ENCODE measurements at places on chromosomes 2 and 18.

GRCh38 chr2:54522624-54523281, 66.6 kb downstream of the SPTBN1 start:
- H3K4me3 ChIP-seq = no peak overlapping the region
- no peaks in the 10 kb centered on the region for H3K27me3 ChIP-seq
- no peak overlapping the region for H3K27ac ChIP-seq
- H3K4me1 ChIP-seq = peaks cover 17% of the 10 kb centered on the region

- no peaks in the 10 kb centered on the region for H3K27me3 ChIP-seq
- no peaks in the 10 kb centered on the region for H3K36me3 ChIP-seq
- peaks cover 4% of the 10 kb centered on the region for H3K4me1 ChIP-seq
- no peak for DNase-seq
- H3K4me3 ChIP-seq = no peak overlapping the region
- no peak overlapping the region for H3K27ac ChIP-seq
Measured at GRCh38 chr2:48406794-48407349, 123.1 kb upstream of the STON1 start.

DNA sequence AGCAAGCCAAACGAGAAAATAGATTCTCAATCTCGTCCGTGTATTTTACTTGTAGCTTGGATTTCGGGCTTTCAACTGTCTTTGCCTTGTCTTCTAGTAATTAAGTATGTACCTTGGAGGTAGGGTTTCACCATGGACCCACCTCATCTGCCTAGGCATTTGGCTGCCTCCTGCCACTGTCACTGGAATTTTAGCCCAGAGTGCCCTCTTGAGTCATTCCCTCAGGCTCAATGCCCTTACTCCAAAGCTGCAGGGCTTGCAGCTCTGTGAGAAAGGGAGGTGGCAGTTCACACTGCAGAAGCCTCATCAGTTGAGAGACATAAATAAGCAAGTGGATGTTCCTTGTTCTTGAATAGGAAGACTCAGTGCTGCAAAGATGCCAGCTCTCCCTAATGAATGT, 89.6 kb downstream of the VSNL1 start:
- DNase-seq = no peak
- H3K4me3 ChIP-seq = no peak overlapping the region
- H3K36me3 ChIP-seq = no peaks in the 10 kb centered on the region
- no peak overlapping the region for H3K27ac ChIP-seq
- H3K4me1 ChIP-seq = no peaks in the 10 kb centered on the region

DNA sequence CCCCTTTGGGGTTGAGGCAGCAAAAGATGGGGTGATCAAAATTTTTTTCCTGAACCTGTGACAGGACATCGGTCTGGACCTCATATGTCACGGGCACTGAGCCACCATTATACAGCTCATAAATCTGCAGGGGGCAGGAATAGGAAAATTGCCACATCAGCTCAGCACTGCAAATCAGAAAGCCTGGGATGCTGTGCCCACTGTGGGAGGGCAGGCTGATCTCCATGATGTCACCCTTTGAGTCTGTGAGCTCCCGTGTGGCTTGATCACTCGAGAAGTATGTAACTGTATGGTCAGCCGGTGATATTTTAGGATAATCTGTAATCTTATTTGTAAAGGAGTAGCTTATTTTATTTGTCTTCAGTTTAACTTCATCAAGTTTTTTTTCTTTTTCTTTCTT, 17.7 kb upstream of the CRYBA2 start:
- no peak overlapping the region for H3K4me3 ChIP-seq
- H3K27ac ChIP-seq = no peak overlapping the region
- H3K4me1 ChIP-seq = no peaks in the 10 kb centered on the region
- no peak for DNase-seq
- peaks cover 49% of the 10 kb centered on the region for H3K27me3 ChIP-seq

- DNase-seq = no peak
- no peaks in the 10 kb centered on the region for H3K36me3 ChIP-seq
- H3K4me1 ChIP-seq = no peaks in the 10 kb centered on the region
- H3K27me3 ChIP-seq = peaks cover 4% of the 10 kb centered on the region
- no peak overlapping the region for H3K4me3 ChIP-seq
Measured at GRCh38 chr2:220583725-220584124, 956.3 kb downstream of the SLC4A3 start.

DNA sequence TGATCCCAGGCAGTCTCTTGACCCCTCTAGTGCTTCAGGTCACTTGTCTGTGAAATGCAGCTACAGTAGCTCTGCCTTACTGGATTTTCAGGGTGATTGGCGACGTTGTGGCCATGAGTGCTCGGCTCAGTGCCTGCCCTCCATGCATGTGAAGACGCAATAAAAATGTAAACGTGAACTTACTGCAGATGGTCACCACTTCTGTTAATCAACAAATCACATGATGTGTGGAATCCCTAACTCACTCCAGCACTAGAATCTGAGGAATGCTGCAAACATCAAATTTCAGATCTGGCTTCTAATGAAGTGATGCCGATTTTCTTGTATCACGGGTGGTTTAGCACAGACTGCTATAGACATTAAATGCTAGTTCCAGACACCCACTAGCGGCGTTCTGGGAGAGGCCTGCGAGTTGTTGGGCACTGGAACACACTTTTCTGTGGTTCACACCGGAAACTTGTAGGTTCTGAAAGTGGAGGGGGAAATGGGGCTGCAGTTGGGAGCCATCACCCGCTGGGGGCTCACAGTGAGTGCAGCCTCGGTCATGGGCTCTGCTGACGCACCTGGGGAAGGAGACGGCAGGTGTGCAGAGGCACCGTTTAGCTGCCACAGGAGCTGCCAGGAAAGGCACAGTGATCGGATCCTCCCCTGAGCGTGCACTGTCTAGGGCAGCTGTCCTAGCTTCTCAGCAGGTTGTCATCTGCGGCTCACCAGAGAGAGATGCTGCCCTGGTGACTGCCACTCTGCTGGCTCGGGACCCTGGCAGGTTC, 6.5 kb downstream of the CNDP1 start:
- H3K4me3 ChIP-seq = no peak overlapping the region
- H3K27me3 ChIP-seq = peaks cover 3% of the 10 kb centered on the region
- H3K4me1 ChIP-seq = peaks cover 5% of the 10 kb centered on the region
- H3K36me3 ChIP-seq = no peaks in the 10 kb centered on the region
- no peak for DNase-seq
- no peak overlapping the region for H3K27ac ChIP-seq

DNA sequence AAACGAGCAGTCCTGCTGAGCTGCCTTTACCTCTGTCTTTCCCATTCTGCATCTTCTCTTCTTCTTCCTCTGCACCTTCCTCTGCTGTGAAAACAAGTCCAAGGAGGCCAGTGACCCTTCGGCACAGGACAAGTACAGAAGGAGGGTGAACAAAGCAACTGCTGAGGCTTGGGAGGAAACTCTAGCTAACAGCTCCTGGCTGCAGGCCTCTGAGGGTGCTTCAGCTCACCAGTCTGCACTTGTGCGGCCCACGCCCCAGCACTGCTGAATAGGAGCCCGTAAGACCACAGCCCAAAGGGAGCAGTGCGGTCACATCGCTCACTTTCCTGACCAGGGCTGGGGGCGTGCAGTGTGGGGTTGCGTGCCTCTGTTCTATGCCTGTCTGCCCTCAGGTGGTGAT, 42.1 kb upstream of the DNMT3A start:
- H3K4me3 ChIP-seq = no peak overlapping the region
- H3K27me3 ChIP-seq = no peaks in the 10 kb centered on the region
- no peak for DNase-seq
- H3K36me3 ChIP-seq = peaks cover 17% of the 10 kb centered on the region
- H3K4me1 ChIP-seq = peaks cover 18% of the 10 kb centered on the region
- no peak overlapping the region for H3K27ac ChIP-seq

DNA sequence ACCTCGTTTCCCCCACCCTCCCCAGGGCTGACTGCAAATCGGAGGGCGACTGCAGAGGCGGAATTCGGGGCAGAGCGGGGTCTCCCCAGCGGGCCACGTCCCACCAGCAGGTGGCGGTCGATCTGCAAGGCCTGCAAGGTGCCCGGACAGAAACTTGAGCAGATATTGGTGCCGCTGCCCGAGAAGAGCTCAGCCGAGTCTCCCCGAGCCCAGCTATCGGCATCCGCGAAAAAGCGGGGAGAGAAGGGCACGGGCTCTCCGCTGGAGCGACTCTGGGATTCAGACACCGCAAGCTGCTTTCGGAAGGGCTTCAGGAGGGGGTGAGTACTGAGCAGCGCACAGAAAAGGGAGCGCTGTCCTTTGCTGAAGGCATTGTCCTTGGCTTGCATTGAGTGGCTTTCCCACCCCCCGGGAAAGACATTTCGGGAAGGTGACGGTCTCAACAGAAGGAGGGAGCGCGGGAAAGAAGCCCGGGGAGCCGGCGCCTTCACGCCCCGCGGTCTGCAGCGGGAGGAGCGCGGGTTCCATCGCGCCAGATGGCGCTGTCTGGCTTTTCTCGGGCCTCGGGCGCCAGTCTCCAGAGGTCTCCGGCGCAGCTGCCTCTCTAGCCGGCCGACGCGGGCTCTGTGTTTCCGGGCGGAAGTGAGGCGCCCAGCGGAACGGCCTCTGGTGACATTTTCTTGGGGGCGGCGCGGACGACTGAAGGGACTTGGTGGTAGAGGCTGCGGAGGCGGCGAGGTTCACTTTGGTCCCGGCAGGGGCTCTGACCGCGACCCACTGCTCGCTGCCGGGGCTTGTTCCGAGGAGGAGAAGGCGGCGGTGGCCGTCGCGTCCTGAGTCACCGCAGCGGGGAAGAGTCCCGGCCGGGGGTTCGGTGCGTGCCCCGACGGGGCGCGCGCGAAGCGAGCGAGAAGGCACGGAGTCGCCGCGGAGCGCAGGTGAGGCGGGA, 69.5 kb downstream of the HAUS1 start:
- peak; percentile 94 for DNase-seq
- H3K27me3 ChIP-seq = no peaks in the 10 kb centered on the region
- H3K4me3 ChIP-seq = peak overlapping the region; percentile 98

DNA sequence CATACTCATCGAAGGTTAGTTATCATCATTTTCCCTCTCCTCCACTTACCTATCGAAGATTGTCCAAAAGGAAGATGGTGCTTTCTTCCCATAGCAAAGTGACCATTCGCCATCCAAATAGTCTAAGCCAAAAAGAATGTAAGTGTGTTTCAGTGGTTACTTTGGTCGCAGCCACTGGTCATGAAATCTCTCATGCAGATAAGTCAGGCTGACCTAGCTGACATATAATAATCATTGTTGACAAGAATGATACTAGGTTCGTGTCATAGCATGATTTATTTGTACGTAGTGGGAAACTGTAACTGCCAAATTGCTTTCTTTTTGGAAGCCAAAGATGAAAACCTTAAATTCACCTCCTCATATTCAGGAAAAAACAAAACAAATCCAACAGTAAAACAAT, 89.6 kb upstream of the PMAIP1 start:
- no peak overlapping the region for H3K4me3 ChIP-seq
- DNase-seq = no peak

DNA sequence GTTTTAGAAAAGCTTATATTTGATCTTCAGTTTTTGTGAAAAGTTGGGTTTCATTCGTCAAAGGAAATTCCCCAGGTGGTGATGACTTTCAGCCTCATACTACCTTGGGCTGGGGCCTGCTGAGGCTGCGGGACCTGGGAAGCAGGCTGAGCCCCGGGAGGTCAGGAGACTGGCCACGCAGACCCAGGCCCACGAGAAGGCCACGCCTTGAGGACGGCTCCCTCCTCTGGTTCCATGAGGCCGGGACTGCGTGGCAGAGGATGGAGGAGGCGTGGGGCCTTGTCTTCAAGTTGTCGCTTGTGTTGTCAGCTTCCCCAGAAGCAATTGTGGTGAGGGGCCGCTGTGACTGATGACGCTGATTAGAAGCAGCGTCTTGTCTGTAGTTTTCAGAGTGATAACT, 11.8 kb downstream of the CNDP2 start:
- no peak overlapping the region for H3K4me3 ChIP-seq
- H3K36me3 ChIP-seq = peaks cover 96% of the 10 kb centered on the region
- H3K27me3 ChIP-seq = no peaks in the 10 kb centered on the region
- DNase-seq = no peak
